Stimulated activated CD4-positive, alpha-beta T cell treated with anti-CD3 and anti-CD28 coated beads, Interleukin-12 subunit alpha, Interleukin-12 subunit beta, amount 100 ng/mL, for 48 hours (primary cell): ENCODE measurements at places on chromosomes 11 and 22.

- DNase-seq = no peak
Measured at GRCh38 chr22:22133910-22134309, 110.7 kb upstream of the VPREB1 start.

DNA sequence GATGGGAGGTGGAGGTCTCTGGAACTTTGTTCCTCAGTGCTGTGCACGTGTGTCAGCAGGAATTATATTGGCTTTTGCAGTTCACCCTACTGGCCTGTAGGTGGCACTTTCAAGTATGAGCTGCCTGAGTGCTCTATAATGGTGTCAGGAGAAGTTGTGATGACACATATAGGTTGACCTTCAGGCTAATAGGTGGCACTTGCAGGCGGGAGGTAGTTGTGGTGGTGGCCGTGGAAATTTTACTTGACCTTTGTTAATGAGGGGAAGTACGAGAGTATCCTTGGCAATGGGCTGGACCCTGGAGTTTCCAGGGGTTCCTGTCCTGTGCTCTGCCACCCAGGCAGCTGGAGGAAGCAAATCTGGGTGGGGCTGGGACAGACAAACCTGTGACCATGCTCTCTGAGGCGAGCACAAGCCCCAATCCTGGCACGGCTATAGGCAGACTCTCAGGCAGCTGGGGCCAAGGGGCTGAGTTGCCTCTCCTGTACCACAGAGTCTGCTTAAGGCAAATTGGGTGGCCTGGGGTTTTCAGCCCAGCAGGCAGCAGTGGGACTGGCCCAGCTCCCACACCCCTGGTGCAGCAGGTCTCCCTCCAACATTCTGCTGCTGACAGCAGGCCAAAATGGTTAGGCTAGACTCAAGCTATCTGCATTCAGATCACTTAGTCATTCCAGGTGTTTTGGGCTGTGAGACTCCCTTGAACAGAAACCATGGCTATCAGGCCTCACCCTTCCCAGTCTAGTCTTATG lies 147.5 kb upstream of the CTSC start:
- peak; percentile 20 for DNase-seq

GRCh38 chr11:122186439-122187080 lies 70.5 kb upstream of the BLID start:
- no peak for DNase-seq

- DNase-seq = no peak
Measured at GRCh38 chr11:106070606-106071005, 6.5 kb downstream of the KBTBD3 start.

- peak; percentile 63 for DNase-seq
Measured at GRCh38 chr11:7665473-7666291, 7.6 kb downstream of the CYB5R2 start.

DNA sequence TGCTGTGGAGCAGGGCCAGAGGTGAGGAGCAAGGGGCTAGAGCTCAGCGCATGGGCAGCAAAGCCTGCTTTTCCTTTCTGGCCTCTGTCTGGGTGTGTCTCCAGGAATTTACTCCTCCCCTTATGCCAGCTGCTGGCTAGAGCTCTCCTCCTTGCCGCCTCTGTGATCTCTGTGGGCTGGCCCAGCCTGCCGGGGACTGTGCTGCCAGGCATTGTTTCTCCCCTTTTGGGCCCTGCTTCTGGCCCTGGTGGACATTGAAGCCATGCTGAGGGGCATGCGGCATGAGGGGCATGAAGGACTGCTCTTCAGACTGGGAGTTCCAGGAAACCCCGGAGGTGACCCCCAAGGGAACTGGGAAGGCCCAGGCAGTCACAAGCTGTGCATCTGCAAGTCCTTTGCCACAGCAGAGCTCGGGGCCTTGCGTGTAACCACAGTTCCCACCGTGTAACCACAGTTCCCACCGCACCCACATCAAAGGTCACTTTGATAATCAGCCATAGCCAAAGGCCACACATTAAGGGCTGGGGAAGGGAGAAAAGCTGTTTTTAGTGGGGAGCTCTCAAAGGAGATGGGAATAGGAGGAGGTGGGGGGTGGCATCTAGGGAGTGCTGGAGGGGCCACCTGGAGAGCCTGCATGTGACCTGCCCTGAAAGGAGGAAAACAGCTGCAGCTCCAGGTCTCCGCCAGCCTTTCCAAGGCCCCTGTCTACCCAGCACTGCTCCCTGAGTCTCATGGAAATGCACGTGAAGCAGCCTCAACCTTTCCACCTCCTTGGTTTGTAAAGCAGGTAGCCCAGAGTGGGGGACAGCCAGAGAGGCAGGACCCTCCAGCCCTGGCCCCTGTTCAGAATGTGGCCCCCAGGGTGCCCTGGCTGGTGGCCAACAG lies 62.3 kb downstream of the PPFIBP2 start:
- peak; percentile 8 for DNase-seq

- DNase-seq = no peak
Measured at GRCh38 chr11:6360183-6360582, 30.1 kb upstream of the SMPD1 start.

- DNase-seq = no peak
Measured at GRCh38 chr11:91946397-91946951, 278.1 kb upstream of the FAT3 start.

DNA sequence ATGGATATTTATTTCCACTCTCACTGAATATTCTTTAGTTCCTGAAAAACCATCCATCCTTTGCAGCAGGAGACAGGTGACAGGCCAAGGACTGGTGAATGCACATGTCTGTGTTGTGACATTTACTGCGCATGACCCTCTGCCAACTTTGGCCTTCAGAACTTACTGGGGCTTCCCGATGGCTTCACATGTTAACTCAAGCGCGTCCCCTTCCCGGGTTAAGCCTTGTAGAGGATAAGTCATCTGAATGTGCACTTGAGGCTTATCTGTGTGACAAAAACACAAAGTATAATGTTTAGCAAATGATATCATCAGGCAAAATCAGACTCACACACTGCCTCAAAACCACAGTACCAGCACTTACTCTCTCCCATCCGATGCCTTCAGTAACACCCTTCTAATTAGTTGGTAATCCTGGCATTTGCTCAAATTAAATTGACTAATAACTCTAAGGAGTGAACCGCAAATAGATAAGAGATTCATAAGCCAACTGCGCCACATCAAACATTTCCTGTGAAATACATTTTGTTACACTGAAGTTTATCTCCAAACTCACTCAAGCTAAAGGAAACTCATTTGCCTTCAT lies 286.4 kb downstream of the CADM1 start:
- DNase-seq = no peak

- no peak for DNase-seq
Measured at GRCh38 chr11:82826526-82826925, 73.7 kb downstream of the PRCP start.

- DNase-seq = no peak
Measured at GRCh38 chr11:57729479-57729878, 11.8 kb upstream of the SELENOH start.

DNA sequence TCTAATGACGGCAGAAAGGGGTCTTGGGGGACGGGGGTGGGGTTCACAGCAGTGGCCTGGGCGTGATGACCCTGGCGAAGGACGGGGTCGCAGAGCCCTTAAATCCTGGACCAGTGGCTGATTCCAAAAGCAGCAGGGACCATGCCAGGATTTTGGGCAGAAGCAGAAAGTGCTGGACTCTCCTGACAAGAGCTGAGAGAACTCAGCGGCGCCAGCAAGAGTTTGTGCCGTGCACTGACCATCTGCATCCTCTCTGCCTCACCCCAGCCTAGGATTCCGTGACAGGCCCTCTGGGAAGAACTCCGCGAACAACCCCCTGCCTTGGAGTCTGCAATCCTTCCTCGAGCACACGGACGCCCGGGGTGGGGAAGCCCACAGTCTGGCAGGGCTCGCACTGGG lies 644 bp upstream of the NDUFV1 start:
- no peak for DNase-seq

- no peak for DNase-seq
Measured at GRCh38 chr11:66317322-66317722, 478 bp upstream of the CD248 start.

DNA sequence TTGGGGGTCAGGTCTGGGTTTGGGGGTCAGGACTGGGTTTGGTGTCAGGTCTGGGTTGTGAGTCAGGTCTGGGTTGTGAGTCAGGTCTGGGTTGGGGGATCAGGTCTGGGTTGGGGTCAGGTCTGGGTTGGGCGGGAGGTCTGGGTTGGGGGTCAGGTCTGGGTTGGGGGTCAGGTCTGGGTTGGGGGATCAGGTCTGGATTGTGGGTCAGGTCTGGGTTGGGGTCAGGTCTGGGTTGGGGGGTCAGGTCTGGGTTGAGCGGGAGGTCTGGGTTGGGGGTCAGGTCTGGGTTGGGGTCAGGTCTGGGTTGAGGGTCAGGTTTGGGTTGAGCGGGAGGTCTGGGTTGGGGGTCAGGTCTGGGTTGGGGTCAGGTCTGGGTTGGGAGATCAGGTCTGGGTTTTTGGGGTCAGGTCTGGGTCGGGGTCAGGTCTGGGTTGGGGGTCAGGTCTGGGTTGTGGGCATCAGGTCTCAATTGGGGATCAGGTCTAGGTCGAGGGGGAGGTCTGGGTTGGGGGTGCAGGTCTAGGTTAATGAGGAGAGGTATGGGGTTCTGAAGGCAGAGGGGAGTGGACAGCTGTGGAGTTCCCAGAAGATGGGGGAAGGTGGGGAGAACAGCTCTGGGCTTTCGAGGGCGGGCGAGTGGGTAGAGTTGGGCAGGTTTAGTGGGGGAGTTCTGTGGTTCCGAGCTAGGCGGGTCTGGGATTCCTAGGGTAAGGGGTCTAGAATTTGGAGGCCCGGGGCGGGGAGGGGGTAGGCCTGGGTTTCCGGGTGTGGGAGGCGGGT lies 629 bp downstream of the TTLL8 start:
- no peak for DNase-seq

- DNase-seq = no peak
Measured at GRCh38 chr11:280706-281485, 2.7 kb downstream of the NLRP6 start.

DNA sequence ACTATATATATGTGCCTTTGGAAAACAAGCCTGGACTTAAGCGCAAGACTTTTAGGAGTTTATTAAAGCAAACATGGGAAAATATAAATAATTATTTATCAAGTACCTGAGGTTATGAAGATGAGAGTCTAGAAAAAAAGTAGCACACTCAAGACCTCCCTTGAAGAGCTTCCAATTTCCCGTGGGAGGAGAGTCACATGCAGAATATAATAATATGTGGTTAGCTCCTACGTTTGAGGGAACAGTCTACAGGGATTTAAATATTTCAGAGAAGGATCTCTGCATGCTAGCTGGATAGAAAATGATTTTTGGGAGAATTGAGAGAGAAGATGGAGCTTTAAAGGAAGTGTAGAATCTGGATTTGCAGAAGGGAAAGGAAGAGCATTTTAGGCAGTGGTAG lies 183.8 kb downstream of the SWAP70 start:
- no peak for DNase-seq

- no peak for DNase-seq
Measured at GRCh38 chr22:22618448-22618847, 26.0 kb upstream of the GGTLC2 start.

DNA sequence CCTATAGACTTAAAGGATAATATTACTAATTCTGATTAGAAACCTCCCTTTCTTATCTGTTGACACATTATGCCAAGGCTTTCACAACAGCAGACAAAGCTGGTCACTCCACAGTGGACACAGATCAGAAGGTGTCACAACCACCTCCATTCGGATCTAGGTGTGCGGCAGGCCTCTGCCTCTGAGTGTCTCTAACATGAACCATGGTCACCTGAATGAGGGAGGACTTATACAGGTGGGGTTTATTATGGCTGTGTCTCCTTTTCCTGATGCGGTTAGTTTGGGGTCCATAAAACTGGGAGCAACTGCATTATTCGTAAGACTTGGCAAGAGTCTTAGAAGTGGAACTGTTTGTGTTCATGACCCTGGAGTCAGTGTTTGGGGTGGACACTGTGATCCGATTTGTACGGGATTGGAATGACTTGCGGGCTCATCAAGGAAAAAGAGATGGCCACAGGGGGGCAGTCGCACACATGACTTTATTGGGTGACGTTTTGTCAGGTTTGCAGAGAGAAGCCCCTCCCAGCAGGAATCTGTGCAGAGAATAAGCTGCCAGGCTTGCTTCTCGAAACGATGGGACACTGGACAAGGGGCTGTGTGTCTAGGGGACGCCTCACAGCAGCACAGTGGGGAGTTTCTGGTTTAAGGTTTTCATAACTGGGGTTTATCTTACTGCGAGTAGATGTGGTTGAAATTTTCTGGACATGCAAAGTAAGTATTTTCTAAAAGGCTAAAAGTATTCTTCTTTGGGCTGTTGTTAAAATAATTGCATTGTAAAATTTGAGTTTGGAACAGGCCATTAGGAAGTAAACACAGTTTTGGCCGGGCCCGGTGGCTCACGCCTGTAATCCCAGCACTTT lies 90.6 kb downstream of the GAB4 start:
- peak; percentile 57 for DNase-seq

- no peak for DNase-seq
Measured at GRCh38 chr11:33064866-33065265, 25.5 kb downstream of the TCP11L1 start.

GRCh38 chr11:64358907-64359711 lies at the start of gene RPS6KA4:
RPS6KA4 (plus strand) TSS chr11:64359162; CDS start chr11:64359236, 74 bp downstream.
- no peak for DNase-seq

GRCh38 chr11:116730601-116731000 lies 42.2 kb downstream of the BUD13 start:
- DNase-seq = no peak
